MG63 (cell line): ENCODE measurements at places on chromosomes 3 and 15. TPM values are rescaled to one million over a fixed set of nuclear protein-coding genes. Genes with fewer than 3 reads are reported as not detected.

DNA sequence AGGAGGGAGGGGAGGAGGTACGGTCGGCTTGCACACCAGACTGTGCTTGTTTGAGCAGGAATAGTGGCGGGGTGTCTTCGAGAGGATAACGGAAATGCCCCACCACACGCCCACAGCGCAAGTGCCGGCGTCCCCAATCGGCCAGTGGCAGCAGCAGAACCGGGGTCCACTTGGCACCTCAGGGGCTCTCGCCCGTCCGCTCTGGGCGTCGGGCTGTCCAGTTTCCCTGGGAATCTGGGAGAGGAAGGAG, 53.7 kb downstream of the CCDC54 start:
- no peak for DNase-seq

LDHAL6B gene
- not detected in 2 replicates for total RNA-seq

DNA sequence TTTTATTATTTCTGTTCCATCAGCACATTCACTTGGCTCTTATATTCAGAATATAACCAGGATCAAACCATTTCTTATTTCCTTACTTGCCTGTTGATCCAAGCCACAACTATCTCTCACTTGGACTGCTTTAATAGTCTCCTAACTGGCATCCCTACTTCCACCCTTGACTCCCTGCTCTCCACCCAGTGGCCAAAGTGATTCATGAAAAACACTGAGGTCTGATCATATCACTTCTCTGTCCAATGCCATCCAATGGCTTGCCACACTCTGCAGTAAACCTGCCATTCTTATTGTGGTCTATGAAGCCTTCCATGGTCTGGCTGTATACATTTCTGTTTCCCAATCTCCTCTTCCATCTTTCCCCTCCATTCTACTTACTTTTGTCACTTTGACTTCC, 576.1 kb downstream of the PDCD6IP start:
- DNase-seq: no peak

DNA sequence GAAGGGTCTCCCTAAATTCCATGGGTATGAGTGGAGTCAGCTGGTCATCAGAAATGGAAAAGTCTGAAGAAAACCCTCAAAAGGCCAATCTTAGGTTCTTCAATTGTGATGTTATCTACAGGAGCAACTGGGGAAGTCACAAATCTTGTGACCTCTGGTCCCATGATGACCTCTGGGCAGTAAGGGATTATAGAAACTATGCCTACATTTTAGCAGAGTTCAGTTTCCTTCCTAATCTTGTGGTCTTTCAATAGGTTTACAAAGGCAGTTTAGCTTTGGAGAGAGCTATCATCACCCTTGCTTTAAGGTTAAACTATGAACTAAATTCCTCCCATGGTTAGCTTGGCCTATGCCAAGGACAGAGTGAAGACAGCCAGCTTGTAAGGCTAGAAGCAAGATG, 225.1 kb downstream of the DPH6 start:
- DNase-seq: no peak
